Osteoblast (primary cell): ENCODE measurements at places on chromosomes 3 and 15. TPM values are rescaled to one million over a fixed set of nuclear protein-coding genes. Genes with fewer than 3 reads are reported as not detected.

Gene COL6A5
- total RNA-seq, result not detected in 2 replicates

Gene RCN2
- total RNA-seq, result 50.3 and 54.8 TPM in 2 replicates

Gene SCN5A
- under 0.01 TPM in 1 of 2 replicates, not detected in the other for total RNA-seq

GRCh38 chr15:40500568-40501330, 30.0 kb downstream of the CHST14 start:
- peak overlapping the region; percentile 54 for H3K27ac ChIP-seq
- peaks cover 28% of the 10 kb centered on the region for H3K4me1 ChIP-seq
- no peaks in the 10 kb centered on the region for H3K36me3 ChIP-seq
- peaks cover 6% of the 10 kb centered on the region for H3K27me3 ChIP-seq

DNA sequence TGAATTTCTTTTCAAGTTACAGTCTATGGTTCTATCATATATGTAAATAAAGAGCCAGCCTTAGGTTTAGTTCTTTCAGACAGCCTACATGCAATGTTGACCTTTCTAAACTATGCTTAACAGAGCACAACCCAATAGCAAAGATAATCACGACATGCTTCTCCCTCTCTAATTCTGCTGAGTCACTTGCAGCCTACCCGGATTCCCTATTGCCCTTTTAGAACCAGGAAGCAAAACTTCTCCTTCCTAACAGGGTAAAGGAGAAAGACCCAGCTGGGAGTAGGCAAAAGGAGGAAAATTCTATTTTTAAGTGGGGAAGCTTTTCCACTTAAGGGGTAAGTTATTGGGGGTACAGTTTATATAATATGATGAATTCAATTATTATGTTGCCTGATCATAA, 79.3 kb downstream of the SLC7A14 start:
- peaks cover 11% of the 10 kb centered on the region for H3K4me1 ChIP-seq
- DNase-seq, result peak; percentile 72
- H3K4me3 ChIP-seq, result no peak overlapping the region

- H3K27me3 ChIP-seq, result no peaks in the 10 kb centered on the region
- peaks cover 62% of the 10 kb centered on the region for H3K4me1 ChIP-seq
- H3K27ac ChIP-seq, result peak overlapping the region; percentile 64
Measured at GRCh38 chr3:197953881-197954280, 3.9 kb downstream of the RPL35A start.

DNA sequence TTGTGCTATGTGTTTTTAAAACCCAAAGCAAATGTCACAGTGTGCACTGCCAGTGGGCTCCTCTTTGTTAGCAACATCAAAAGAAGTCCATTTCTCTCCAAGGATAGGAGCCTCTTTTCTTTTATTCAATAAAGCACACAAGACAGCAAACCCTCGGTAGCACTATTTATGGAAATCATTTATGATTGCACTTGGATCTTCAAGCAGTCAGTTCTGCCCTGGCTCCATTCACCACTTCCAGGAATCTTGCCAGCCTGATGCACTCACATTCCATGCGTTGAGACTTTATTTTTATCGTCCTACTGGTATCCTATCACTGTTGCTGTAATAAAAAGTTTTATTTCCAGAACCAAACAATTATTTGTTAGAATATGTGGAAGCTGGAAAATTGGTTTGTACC, 412.1 kb downstream of the TBL1XR1 start:
- H3K4me1 ChIP-seq, result no peaks in the 10 kb centered on the region
- H3K4me3 ChIP-seq, result no peak overlapping the region
- no peak overlapping the region for H3K27ac ChIP-seq
- DNase-seq, result no peak
- peaks cover 5% of the 10 kb centered on the region for H3K27me3 ChIP-seq
